ENCODE measurements at places on chromosomes 2 and 18.

GRCh38 chr2:134836986-134837385 lies 1.4 kb upstream of the ACMSD start:
- DNase-seq, result no peak

GRCh38 chr2:127106991-127107621 lies at the start of gene BIN1:
Gene BIN1 (minus strand): TSS chr2:127107154. CDS start chr2:127106943, 211 bp downstream.
- peak; percentile 84 for DNase-seq

- DNase-seq, result no peak
These were observed 56.0 kb upstream of the RAB6C start for GRCh38 chr2:129923265-129924091.

DNA sequence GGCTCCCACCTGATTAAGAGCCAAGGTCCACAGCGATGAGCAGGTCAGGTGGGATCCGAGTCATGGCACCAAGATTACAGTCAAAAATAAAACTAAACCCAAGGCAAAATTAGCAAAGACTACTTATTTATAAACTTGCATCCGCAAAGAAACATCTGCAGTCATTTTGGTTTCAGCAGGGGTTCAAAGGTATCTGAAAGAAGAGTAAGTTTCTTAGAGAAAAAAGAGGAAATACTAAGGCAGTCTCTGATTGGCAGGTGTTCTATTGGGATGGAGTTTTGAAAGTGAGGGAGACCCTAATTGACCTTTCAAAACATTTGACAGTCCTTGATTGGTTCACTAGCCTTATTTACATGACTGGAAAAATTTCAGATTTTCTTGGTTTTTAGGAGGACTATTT lies 11.0 kb upstream of the PLB1 start:
- no peak for DNase-seq

DNA sequence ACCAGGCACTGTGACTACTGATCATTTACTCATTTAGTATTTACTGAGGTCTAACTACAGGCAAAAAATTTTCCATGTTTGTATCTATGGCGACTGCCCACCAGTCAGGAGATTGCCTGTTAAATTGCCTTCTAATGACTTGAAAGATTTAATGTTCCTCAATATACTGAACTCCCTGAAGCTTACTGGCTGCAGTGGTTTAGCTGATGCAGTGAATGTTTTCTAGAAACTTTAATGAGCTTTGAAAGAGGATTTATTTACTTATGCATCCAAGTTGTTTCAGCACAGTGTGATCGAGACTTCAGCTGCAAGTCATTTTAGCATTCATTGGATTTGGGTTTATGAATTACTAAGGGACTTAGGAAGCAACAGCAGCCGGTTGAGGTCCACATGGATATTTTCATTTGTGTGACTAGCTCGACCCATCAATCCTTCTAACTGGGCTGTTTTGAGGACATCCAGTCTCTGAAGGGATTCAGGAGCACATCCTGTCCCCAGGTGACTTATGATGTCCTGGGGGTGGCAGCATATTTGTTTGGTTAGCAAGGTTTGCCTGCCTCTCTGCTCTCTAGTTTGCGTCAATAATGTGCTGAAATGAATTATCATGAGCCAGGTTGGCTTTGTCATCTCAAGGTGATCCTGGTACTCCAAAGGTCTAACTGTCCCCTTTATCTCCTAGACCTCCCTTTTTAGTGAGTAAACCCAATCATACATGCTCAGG lies 26.8 kb downstream of the ACMSD start:
- DNase-seq, result no peak

- no peak for DNase-seq
These were observed 789.4 kb downstream of the EPHA4 start for GRCh38 chr2:220782609-220783113.

DNA sequence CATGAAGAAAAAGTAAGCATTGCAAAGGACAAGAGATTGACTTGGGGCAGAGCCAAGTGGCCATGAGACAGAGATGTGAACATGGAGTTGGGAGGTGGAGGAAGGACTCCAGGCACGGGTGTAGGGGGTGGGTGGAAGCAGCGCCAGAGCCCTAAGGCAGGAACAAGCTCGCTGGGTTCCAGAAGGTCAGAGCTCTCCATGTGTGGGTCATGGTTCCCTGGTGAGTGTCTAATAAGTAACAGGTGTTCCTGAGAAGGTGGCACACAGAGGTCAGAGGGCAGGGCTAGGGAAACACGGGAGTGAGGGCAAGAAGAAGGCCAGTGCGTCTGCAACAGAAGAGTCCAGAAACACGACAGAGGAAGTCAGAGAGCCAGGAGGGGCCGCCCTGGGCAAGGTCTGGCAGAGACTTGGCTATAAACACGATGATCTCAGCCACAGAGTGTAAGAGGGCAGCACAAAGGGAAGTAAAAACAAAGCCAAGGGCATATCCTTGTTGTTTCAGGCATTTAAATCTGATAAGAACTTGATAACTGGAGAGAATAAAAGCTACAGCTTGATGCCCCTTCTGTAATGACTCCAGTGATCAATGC lies 260.8 kb downstream of the TGIF1 start:
- DNase-seq, result no peak

GRCh38 chr2:17627434-17627833 lies 86.9 kb downstream of the VSNL1 start:
- no peak for DNase-seq

DNA sequence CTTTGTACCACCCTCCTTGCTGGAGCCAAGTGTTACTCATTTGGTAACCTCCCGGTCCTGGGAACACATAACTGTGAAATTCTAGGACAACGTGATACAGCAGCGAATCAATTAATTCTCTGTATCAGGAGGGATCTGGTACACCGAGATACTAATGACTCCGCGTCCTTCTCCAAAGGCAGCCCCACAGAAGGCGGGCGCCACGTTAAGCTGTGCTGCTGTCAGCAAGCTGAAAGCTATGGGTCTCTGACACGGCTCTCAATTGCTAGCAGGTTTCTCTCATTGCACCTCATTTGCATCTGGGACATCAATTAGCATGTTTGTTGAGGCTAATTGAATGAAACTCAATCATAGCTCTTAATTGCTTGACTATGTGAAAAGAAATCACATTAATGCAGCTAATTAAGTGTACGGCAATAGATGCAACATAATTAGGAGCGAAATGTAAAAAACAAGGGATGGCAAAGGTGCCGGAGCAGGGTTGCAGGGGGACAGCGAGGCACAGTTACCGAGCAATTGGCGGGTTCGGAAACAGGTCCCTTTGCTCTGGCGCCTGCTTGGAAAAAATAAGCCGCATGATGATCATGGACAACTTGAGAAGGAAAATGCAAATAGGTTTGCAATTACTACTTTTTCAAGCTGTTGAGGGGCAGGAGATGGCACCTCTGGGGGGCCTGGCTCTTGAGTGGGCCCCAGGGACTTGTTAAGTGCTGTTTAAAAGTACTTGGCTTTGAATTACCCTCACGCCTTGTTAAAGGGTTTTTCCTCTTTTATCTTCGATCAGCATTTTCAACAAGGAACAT lies 264.2 kb downstream of the GBX2 start:
- no peak for DNase-seq

- DNase-seq, result no peak
These were observed 225.6 kb downstream of the ASXL3 start for GRCh38 chr18:33803636-33804035.

GRCh38 chr2:50408053-50408452 lies 623.9 kb downstream of the NRXN1 start:
- DNase-seq, result no peak

DNA sequence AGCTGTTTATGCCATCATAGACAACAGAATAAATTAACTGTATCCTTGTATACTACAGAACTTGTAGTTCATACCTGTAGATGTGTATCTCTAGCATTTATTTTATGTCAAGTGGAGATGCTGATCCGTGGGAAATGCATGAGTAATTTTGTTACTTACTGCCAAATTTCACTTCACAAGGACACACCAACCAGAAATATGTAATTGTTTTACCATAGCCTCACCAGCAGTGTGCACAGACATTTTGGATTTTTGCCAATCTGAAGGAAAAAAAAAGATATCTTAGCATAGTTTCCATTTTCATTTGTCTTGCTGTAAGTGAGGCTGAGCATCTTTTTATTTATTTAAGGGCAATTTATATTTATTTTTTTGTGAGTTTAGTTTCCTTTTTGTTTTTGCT lies 265.1 kb upstream of the OSR1 start:
- DNase-seq, result no peak

DNA sequence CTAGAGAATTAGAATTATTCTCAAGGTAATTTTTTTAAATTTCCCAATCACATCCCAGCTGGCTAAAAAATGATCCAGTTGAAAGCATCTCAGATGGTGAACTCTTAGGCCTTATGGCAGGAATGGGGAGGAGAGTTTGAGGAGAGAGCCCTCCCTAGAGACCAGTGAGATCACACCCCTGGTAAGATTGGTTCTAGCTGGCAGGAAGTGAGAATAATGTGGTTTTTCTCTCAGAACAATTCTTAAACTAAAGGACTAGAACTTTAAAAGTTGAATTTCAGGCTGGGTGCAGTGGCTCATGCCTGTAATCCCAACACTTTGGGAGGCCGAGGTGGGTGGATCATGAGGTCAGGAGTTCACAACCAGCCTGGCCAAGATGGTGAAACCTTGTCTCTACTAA lies 120.2 kb downstream of the MYO3B start:
- DNase-seq, result no peak

- DNase-seq, result no peak
These were observed 277.4 kb downstream of the EN1 start for GRCh38 chr2:118569876-118570535.

DNA sequence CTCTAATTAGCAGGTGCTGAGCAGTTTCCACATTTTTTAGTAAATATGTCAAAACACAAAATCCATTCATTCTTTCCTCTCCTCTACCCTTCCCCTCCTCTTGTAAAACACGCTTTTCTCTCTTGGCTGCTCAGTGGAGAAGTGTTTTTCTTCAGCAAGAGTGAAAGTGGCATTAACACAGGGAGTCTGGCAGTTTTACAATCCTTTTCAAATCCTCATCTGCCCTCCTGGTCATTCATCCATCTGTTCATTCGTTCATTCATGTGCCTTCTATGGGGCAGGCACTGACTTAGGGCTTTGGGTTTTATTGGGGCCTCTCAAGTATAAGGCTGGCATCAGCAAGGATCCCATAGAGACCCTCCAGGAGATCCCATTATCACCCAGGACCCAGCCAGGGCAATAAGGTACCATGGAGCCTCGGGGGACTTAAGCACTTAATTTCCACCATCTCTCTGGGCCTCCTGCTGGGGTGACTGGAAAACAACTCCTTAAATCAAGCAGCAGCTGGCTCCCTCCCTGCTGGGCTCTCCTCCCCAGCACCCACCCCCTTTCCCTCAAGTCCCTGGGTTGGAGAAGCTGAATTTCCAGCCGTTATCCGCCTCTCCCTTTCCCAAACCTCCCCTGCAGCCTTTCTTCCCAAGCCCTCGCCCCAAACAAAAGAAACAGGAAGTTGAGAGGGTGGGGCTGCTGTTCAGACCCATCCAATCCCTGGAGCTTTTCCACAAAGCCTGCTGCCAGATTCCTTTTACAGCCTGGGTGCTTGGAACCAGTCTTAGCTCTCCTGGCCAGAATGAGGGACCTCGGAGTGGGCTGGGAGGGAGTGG lies 32.6 kb downstream of the MARCHF4 start:
- no peak for DNase-seq

DNA sequence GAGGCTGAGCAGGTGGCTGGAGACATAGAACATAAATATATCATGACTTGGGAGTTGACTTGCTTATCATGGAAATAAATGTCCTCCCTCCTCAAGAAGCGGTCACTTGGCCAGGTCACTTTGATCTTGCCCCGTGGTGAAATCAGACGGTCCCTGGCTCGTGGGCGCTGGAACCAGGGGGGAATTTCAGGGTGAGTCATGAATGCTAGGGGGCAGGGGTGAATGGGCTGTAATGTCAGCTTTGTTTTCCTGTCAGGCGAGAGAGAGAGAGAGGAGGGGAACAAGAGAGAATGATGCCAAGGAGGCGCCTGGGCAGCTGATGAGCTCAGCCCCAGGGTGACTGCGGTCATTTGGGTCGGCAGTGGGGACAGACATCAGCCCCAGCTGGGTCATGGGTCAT lies 47.7 kb downstream of the RRM2 start:
- DNase-seq, result no peak

GRCh38 chr2:63778391-63778790 lies 63.3 kb upstream of the UGP2 start:
- DNase-seq, result no peak

- DNase-seq, result no peak
These were observed 190.5 kb downstream of the LDLRAD4 start for GRCh38 chr18:13409026-13409425.

DNA sequence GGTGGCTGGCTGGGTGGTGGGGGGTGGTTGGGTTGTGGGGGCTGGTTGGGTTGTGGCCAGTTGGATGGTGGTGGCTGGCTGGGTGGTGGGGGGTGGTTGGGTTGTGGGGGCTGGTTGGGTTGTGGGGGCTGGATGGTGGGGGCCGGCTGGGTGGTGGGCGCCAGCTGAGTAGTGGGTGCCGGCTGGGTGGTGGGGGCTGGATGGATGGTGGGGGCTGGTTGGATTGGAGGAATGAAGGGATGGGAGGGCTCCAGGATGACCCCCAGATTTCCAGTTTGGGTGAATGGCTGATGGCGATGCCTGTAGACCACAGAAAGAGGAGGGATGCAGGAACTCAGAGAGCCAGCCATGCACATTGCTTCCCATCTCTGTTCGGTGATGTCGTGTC lies 26.8 kb upstream of the GPR17 start:
- DNase-seq, result no peak

DNA sequence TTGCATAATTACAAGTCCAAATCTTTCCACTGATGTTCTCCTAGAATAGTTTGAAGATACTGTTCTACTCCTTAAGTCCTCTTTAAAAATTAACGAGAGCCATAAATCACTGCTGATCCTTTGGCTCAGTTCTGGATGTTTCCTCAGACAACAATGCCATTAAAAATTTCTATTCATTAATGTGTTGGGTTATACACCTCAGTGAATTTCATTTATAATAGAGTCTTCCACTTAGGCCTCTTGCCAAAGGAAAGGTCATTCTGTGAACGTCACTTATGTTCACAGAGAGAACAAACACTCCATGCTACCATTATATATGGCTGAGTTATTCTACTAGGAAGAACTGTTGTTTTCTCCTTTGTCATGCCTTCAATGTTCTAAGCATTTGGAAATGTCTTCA lies 1472.3 kb upstream of the CELF4 start:
- no peak for DNase-seq

DNA sequence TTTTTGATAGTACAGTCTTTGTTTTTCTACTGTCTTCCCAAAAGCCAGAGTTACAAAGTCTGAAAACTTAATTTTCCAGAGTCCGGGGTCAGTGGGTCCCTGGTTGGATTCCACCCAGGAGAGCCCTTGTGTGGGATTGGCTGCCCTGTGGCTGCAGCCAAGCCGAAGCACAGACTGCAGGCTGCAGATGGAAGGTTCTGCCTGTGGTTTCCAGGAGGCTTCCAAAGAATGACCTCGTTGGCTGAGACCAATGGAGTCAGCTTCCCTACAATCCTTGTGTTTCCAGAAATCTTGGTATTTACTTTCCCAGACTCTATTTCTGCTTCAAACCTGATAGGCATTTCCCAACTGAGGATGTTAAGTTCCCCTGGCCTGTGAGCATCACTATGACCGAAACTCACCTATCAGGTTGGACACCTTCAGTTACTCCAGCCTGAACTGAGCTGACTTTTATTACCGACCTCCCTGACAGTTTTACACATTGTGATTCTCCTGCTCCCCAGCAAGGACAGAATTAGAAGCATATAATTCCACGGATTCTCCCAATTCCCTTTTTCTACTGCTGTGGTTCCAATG lies 117.5 kb upstream of the CCDC68 start:
- DNase-seq, result no peak

- no peak for DNase-seq
These were observed 98.0 kb downstream of the ADCYAP1 start for GRCh38 chr18:1002653-1003178.

Data from stimulated activated CD4-positive, alpha-beta T cell treated with anti-CD3 and anti-CD28 coated beads, Interleukin-2, amount 100 ng/mL, for 24 hours (primary cell).